ENCODE measurements at places on chromosomes 5 and 9. TPM values are rescaled to one million over a fixed set of nuclear protein-coding genes. Genes with fewer than 3 reads are reported as not detected.
A peak's percentile ranks its signal among the peaks of the same experiment; 100 is the strongest.

- no peak for DNase-seq
These were observed 11.6 kb upstream of the CMBL start for GRCh38 chr5:10319202-10319851.

The ZDHHC11B gene
- 0.21 TPM for total RNA-seq

DNA sequence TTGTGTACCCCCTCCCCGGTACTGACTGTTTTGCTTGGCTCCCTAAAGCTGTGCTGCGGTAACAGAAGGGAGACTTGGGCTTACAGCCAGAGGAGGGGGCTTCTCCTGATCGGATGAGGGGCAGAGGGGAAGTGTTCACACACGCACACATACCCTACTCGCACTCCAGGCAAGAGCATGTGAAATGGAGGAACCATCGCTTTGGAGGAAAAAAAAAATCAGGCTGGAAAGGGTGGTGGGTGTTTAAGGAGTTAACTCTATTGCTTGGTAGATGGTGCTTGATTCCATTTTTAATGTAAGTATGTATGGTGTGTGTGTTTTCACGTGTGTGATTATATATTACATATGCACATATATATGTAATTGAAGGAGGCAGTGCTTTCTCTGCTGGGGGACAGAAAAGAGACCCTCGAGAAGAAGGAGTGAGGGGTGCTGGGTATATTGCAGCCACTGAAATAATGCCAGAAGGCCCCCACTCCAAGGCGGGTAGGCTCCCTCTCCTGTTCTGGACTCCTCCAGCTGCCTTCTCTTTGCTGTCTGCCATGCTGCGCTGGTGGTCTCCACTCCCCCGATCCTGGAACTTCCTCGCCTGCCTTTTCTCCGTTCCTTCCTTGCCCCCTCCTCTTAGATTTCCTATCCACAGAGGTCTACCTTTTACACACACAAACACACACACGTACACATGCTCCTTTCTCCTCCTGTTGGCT lies 721 bp downstream of the GRIA1 start:
- DNase-seq = no peak

DNA sequence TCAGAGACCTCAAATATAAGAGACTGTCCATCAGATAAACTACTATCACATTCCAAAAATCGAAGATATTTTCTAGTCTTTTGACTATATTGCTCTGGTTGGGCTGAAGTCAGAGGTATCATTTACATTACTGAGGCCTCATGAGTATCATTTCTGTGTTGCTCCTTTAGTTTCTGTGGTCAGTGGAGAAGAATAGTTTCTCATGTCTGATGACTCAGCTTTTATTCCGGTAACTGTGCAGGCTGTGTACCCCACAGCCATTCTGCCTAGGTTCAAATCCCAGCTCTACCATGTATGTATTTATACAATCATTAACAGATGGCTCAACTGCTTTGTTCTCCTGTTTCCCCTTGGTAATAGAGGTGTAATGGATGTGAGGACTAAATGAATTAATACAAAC lies 179.3 kb downstream of the ALDH1A1 start:
- DNase-seq = no peak

The SPINK13 gene
- not detected for total RNA-seq

The PCDHA1 gene
- not detected for total RNA-seq

The PSD2 gene
- total RNA-seq = not detected

- DNase-seq = no peak
These were observed 8.4 kb upstream of the SFXN1 start for GRCh38 chr5:175469916-175470315.

DNA sequence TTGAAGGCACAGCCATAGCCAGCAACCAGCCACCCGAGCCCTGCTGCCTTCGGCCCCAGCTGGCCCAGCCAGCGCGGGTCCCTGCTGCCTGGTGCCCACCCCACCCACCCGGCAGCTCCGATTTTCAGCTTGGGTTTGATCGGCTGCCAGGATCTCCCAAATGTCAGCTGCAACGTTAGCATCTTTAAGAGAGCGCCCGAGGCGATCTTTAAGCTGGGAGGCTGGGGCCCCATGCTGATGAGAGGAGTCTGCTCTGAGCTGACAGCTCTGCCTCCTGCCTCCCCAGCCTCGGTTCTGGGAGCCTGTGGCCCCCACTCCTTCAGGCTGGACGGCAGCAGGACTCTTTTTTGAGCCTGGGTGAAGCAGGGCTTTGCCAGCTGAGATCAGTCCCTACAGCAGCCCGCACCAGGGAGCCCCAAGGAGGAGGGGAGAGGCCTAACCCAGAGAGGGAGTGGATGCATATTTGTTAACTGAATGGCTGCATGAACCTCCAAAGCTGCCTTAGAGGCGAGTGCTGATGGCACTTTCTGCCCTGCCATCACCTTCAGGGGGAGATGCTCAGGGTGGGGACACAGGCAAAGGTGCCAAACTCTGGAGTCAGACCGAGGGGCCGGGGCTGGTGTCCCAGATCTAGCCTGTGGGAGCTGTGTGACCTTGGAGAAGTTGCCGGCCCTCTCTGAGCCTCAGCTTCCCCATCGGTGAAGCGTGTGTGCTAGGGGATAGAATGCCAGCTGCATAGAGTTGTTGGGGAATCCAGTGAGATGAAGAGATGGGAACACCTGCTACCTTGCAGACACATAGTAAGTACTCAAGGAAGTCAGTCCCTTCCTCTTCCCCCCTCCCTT lies 165.5 kb downstream of the C9orf50 start:
- DNase-seq = no peak

The PCDH12 gene
- 0.19 TPM for total RNA-seq

GRCh38 chr5:79890119-79890929 lies 100.7 kb downstream of the MTX3 start:
- no peak for DNase-seq

- DNase-seq = no peak
These were observed 16.8 kb upstream of the CCL28 start for GRCh38 chr5:43429016-43429415.

The RPS14 gene
- total RNA-seq = 2,218 TPM

DNA sequence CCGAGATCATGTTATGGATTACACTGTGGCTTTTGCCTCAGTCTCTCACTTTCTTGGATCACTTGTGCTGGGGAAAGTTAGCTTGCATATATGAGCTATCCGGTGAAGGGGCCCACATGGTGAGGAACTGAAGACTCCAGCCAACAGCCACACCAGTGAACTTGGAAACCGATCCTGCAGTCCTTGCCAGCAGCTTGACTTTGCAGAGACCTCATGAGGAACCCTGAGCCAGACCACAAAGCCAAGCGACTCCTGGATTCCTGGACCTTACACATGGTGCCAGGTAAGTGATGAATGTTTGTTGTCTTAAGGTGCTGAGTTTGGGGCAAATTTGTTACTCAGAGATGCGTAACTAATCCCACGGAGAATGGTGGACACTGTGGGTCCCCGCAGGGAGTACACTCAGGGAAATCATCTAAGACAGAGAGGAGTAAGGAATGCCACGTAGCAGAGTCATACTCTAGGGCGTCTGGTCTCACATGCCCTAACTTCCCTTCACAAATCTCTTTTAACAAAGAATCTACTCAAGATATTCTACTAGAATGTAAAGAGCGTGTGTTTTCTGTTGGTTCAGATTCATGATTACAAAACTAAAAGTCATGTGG lies 76.5 kb upstream of the PJA2 start:
- no peak for DNase-seq

The PAEP gene
- not detected for total RNA-seq

GRCh38 chr5:138169124-138169523 lies 9.3 kb downstream of the BRD8 start:
- no peak for DNase-seq

GRCh38 chr9:96646081-96646991 lies 8.8 kb downstream of the PRXL2C start:
- DNase-seq = no peak

DNA sequence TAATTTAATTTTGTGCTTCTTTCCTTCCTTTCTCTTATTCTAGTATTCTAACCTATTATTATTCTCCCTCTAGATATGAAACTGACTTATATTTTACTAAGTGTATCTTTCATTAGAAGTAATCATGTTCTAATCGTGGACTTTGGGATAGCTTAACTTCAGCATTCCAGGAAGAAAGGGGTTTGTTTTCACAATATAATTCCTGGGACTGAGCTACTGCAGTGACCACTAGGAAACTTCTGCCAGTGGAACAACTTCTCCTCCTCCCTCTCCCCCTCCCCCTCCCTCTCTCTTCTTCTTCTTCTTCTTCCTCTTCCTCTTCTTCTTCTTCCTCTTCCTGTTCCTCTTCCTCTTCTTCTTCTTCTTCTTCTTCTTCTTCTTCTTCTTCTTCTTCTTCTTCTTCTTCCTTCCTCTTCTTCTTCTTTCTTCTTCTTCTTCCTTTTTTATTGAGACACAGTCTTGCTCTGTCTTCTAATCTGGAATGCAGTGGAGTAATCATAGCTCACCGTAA lies 127.9 kb downstream of the NNT start:
- no peak for DNase-seq

- no peak for DNase-seq
These were observed 108.1 kb downstream of the JAKMIP2 start for GRCh38 chr5:147674411-147674810.

GRCh38 chr5:164306662-164307061 lies 801.2 kb downstream of the MAT2B start:
- no peak for DNase-seq

DNA sequence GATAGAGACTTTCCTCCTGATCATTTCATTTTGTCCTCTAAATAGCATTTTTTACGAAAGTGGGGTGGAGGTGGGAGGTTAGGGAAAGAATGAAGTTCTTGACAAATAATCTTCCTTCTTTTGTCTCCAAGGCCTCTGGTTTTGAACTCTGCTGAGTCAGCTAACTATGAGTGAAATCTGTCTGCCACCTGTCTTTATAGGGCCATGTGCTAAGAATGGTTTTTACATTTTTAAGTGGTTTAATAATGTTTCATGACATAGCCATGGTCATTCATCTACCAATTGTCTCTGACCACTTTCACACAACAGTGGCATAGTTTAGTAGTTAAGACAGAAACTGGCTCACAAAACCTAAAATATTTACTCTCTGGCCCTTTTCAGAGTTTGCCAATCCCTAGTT lies 7.6 kb downstream of the MAN2A1 start:
- no peak for DNase-seq

GRCh38 chr9:109455861-109456260 lies 42.2 kb downstream of the PTPN3 start:
- DNase-seq = no peak

DNA sequence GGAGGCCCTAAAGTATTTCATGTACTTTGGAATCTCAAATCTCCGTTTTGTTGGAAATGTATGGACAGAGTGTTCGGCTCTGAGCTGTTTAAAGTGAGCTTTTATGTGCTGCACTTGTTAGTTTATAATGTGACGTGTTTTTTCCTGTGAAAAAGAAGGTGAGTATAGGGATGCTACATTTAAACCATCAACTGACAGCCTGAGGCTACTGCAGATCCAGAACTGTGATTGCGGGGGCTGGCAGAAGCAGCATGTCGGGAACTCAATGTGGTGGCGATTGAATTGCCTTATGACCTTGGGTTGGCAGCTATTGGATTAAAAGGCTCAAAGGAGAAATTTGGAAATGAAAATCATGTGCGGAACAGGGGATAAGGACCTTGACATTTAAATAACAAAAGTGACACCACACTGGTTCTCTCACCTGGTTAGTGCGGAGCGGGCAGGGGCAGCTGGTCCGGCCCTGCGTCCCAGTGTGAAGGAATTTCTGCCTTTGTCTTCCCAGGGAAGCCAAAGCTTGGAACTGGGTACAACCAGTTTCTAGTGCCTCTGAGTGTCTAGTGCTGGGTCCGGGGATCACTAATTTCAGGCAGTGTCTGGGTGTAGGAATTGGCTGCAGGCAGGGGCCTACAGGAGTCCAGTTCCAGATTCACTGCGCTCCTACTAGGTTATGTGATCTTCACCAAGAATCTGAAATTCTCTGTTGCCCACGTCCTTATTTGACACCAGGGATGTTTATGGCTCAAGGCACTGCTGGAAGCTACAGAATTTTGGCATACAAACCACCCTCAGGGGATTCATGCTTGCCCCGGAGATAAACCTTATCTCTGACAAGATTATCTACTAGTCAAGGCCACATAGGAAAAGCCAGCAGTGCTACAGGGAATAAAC lies 120.7 kb upstream of the ERCC6L2 start:
- no peak for DNase-seq

The ACSL6 gene
- total RNA-seq = 7.0 TPM

GRCh38 chr5:107542428-107542827 lies 128.3 kb downstream of the EFNA5 start:
- no peak for DNase-seq

The DCTN3 gene
- total RNA-seq = 120 TPM

GRCh38 chr5:136674178-136674577 lies 308.8 kb upstream of the TRPC7 start:
- DNase-seq = no peak

DNA sequence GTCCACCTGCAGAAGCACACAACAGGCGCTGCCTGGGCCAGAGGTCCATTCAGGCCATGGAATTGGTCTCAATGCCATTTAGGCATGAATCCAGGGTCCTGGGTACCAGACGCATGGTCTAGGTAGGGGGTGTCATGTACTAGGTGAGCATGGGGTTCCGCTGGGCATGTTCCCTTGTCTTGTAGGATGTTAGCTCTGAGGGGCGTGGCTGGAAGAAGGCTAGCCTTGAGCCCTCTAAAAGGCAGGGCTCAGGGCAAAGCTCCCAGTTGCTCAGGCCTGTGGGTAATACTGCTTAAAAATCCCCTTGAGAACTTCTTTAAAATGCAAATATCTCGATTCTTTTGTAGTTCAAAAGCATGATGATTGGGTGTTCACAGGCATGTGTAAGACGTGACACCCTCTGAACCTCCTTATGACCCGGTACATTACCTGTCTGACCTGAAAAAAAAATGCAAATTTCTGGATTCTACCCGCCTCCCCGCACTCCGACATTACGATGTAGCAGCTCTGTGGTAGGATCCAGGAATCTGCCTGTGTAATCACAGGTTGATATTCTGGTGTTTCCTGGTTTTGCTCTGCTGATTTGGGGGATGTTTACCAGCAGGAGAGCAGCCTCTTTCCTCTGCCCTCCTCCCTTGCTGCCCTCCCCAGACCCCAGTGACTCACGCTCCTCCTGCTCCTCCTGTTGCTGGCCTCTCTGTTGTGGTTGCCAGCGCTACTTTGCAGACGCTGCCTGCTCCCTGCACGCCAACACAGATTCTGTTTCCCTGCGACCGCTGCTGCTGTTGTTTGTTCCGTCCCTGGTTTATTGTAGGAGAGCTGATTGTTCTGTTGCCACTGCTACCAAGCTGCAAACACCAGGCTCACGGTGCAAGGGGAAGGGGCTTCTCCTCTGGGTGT lies 5.7 kb downstream of the TMC1 start:
- peak; percentile 83 for DNase-seq

The ZFP37 gene
- total RNA-seq = 1.1 TPM

DNA sequence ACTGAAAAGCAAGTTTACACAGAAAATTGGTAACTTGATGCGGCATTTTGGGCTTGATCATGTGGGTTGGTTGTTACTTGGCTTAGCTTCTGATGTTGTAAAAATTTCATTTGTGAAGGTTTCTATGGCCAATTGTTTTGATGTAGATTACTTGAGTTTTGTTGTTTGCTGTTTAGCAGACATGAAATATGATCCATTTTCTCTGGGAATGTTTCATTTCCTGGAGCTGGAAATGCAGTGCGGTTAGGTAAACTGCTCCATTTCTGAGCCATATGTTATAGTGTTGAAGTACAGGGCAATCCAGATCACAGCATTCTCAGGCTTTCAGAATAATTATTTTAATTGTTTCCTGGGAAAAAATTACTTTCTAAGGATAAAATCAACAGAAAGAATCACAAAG lies 396.9 kb downstream of the ENC1 start:
- DNase-seq = no peak

- no peak for DNase-seq
These were observed 298.4 kb downstream of the KCTD16 start for GRCh38 chr5:144469106-144469505.
